ENCODE measurements at places on chromosomes 2 and 18. TPM values are rescaled to one million over a fixed set of nuclear protein-coding genes. Genes with fewer than 3 reads are reported as not detected.

RPRM gene
- 1.2 TPM for total RNA-seq

CYP26B1 gene
- 0.51 TPM for total RNA-seq

MERTK gene
- total RNA-seq = 2.0 TPM

RASGRP3 gene
- 13.1 TPM for total RNA-seq

COL6A3 gene
- 649 TPM for total RNA-seq

ANO7 gene
- 0.70 TPM for total RNA-seq

PROC gene
- not detected for total RNA-seq

C2orf66 gene
- total RNA-seq = not detected

SKA1 gene
- 1.9 TPM for total RNA-seq

DSG4 gene
- not detected for total RNA-seq

SCYGR4 gene
- not detected for total RNA-seq

STK17B gene
- total RNA-seq = 16.7 TPM

UBE2E3 gene
- total RNA-seq = 63.7 TPM

CAVIN2 gene
- 11.5 TPM for total RNA-seq

ANKRD53 gene
- total RNA-seq = 0.77 TPM

SLC16A14 gene
- total RNA-seq = 0.23 TPM

AGXT gene
- total RNA-seq = not detected

AOX1 gene
- total RNA-seq = 50.3 TPM

FAM228A gene
- total RNA-seq = 0.58 TPM

ICOS gene
- not detected for total RNA-seq

CXCR4 gene
- 0.47 TPM for total RNA-seq

GREB1 gene
- 0.23 TPM for total RNA-seq

CASP10 gene
- 4.0 TPM for total RNA-seq

SLC23A3 gene
- 0.12 TPM for total RNA-seq

L3MBTL4 gene
- total RNA-seq = 0.09 TPM

ZNF2 gene
- 7.2 TPM for total RNA-seq

CYP1B1 gene
- 22.1 TPM for total RNA-seq

PMS1 gene
- total RNA-seq = 6.2 TPM

ZBTB7C gene
- 0.85 TPM for total RNA-seq

Measured in pericardium fibroblast (primary cell).